ENCODE measurements at places on chromosomes 11 and 22.

DNA sequence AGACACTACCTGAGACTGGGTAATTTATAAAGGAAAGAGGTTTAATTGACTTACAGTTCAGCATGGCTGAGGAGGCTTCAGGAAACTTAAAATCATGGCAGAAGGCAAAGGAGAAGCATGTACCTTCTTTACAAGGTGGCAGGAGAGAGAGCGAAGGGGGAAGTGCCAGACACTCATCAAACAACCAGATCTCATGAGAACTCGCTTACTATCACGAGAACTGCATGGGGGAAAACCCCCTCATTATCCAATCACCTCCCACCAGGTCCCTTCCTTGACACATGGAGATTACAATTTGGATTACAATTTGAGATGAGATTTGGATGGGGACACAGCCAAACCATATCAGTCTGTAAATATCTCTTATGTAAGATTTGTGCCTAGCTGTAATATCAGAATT lies 50.9 kb upstream of the ATXN10 start:
- DNase-seq, result no peak

- no peak for DNase-seq
These were observed 162.9 kb upstream of the B3GAT1 start for GRCh38 chr11:134574947-134575346.

DNA sequence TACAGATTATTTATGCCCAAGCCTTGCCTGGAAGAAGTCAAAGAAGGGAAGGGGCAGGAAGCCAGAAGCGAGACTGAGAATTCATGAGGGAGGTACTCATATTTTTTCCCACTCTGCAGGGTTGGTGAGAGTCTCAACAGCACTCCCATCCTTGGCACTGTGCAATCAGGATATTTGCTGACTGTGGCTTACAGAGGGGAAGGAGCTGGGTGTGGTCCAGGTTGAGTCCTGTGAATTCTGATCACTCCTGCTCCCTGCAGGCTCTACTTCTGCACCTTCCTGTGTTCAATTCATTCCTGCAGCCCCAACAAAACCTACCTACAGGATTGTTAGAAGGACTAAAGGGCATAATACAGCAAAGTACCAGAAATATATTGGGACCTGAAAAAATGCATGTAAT lies 530.5 kb downstream of the INSC start:
- DNase-seq, result no peak

GRCh38 chr11:21892736-21893564 lies 299.9 kb upstream of the ANO5 start:
- DNase-seq, result no peak

- no peak for DNase-seq
These were observed 1.2 kb downstream of the MRPL17 start for GRCh38 chr11:6681949-6682348.

- no peak for DNase-seq
These were observed 26.6 kb upstream of the L3MBTL2 start for GRCh38 chr22:41178425-41178975.

DNA sequence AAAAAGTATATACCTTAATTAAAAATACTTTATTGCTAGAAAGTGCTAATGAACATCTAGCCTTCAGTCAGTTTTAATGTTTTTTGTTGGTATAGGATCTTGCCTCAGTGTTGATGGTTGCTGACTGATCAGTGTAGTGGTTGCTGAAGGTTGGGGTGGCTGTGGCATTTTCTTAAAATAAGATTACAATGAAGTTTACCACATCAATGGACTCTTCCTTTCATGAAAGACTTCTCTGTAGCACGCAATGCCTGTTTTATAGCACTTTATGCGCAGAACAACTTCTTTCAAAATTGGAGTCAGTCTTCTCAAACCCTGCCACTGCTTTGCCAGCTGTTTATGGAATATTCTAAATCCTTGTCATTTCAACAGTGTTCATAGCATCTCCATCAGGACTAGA lies 50.6 kb downstream of the LDLRAD3 start:
- no peak for DNase-seq

GRCh38 chr11:58055806-58056401 lies 25.2 kb downstream of the OR6Q1 start:
- DNase-seq, result no peak

DNA sequence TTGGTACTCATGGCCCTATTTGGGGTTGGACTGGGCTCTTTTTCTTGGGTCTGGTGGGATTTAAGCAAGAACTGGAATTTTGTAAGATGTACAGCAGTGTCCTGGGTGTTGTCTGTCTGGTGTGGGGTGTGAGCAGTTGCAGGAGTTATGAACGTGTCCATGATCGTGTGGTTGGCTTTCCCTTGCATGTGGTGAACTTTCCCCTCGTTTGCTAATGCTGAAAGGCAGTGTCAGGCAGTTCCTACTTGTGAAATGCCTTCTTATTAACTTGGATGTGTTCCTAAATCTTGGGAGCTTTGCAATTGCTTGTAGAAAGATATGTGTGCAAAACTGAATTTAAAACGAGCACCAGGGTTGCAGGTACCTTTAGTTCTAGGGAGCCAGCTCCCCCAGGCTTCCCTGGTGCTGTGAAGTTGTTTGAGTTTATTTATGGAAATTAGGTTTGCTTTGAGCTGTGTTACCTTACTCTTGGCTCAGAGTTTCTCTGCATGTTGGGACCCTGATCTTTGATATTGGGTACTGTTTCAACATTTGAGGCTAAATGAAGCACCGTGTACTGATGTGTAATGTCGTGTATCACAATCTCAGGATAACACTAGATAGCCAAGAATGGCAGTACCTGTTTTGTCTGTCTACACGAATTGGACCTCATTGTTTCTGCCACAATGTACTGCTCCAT lies 35.8 kb upstream of the HSD17B12 start:
- DNase-seq, result no peak

DNA sequence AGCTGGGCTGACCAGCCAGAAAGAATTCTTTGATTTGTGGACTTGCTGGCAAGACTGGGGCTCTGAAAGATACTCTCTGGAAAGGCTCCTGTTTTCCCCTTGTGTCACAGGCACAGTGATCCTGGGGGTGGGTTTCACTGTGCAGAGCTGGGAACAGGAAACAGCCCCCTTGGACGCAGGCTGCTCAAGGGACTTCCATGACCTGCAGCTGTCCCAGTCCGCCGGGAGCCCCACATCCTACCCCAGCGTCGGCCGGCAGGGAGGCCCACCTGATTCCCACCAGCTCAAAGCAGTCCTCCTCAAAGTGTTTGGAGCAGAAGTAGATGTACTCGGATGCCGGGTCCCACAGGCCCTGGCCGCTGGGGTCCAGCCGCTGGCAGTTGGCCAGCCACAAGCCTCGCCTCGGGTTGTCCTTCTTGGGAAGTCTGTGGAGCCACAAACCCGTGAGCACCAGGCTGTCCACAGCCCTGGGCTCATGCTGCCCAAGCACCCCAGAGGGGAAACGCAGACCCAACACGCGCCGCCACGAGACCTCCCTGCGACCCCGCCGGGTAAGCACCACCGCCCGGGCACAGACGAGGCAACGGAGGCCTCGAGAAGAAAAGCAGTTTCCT lies 824 bp downstream of the THAP7 start:
- no peak for DNase-seq

GRCh38 chr11:114213622-114214021 lies 82.6 kb upstream of the NNMT start:
- no peak for DNase-seq

- DNase-seq, result no peak
These were observed 27.4 kb upstream of the CCND1 start for GRCh38 chr11:69613594-69613993.

- no peak for DNase-seq
These were observed 40.5 kb downstream of the DUSP8 start for GRCh38 chr11:1531449-1532013.

DNA sequence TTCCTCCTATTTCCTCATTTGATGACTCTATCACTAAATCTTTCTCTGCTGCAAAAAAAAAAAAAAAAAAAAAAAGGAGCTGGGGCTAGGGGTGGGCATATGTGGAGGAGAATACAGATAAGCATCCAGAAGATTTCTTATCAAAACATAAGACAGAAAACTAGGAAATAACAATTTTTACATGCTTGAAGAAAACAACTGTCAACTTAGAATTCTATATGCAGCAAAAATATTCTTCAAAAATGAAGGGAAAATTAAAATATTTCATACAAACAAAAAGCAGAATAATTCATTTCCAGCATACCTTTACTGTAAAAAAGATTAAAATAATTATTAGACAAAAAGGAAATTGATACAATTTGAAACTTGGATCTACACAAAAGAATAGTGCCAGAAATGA lies 38.7 kb downstream of the GDPD4 start:
- no peak for DNase-seq

DNA sequence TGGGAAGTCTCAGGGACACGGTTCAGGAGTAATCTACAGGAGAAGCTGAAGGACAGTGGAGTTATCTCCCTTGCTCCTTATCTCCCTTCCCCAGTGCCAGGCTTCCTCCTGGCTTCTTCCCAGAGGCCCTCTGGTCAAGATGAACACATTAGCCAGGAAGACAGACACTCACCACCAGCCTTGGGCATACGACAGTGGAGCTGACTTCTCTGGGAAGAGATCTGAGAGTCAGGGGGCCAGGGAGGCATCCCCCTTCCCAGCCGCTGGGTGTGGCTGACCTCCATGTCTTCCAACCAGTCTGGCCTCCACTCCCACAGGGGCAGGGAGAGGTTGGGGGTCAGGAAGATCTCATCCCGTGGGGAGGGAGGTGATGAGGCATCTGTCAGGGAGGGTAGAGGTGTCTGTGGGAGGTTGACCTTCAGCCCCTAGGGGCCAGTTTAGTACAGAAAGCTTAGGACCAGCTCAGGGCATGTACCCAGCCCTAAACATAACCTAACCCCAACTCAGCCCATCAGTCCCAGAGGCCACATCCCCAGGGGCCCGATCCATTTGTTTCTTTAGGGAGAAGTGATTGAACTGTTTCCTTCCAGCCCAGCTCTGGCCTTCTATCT lies 12.7 kb downstream of the ROBO4 start:
- DNase-seq, result no peak

All from NCI-H146 (cell line).